ENCODE measurements at places on chromosomes 1 and 21.

DNA sequence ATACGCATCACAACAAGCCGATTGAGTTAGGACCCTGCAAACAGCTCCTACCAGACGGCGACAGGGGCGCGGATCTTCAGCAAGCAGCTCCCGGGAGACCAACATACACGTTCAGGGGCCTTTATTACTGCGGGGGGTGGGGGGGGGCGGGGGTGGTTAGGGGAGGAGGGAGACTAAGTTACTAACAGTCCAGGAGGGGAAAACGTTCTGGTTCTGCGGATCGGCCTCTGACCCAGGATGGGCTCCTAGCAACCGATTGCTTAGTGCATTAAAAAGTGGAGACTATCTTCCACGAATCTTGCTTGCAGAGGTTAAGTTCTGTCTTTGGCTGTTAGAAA lies 162.0 kb downstream of the RUNX1 start:
- no peak for DNase-seq

- peak; percentile 32 for DNase-seq
Measured at GRCh38 chr1:37890378-37891014, 31.1 kb upstream of the MTF1 start.

GRCh38 chr1:22522221-22522743 lies 41.0 kb upstream of the EPHA8 start:
- DNase-seq, result no peak

DNA sequence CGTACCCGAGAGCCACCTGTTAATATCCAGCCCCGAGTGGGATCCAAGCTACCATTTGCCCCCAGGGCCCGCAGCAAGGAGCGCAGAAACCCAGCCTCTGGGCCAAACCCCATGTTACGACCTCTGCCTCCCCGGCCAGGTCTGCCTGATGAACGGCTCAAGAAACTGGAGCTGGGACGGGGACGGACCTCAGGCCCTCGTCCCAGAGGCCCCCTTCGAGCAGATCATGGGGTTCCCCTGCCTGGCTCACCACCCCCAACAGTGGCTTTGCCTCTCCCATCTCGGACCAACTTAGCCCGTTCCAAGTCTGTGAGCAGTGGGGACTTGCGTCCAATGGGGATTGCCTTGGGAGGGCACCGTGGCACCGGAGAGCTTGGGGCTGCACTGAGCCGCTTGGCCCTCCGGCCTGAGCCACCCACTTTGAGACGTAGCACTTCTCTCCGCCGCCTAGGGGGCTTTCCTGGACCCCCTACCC lies 1.4 kb downstream of the USP21 start:
- no peak for DNase-seq

- DNase-seq, result no peak
Measured at GRCh38 chr1:161816201-161816600, 50.1 kb downstream of the ATF6 start.

GRCh38 chr21:43287795-43288755 lies 119.3 kb downstream of the CRYAA start:
- peak; percentile 98 for DNase-seq

- no peak for DNase-seq
Measured at GRCh38 chr1:116036255-116036654, 59.9 kb downstream of the SLC22A15 start.

GRCh38 chr1:173097001-173097400 lies 46.3 kb upstream of the TNFSF18 start:
- no peak for DNase-seq

DNA sequence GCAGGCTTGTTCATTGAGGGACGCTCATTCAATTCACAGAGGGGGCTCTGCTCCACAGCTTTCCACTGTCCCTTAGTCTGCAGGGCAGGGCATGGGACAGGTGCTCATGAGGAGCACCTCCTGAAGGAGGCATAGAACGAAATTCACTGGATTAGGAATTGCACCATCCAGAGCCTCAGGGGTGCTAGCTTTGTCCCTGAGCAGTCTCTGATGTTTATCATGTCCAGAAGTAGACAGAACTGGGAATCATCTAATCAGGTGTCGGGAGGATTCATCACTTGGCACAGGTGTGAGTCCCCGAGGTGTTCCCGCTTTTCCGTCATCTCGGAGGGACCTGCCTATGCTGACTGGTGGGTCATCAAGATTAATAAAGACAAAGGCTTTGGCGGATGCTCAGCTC lies 321.4 kb downstream of the AJAP1 start:
- DNase-seq, result no peak

- no peak for DNase-seq
Measured at GRCh38 chr1:93689521-93690223, 8.0 kb upstream of the BCAR3 start.
